ENCODE measurements at places on chromosomes 4 and X. TPM values are rescaled to one million over a fixed set of nuclear protein-coding genes. Genes with fewer than 3 reads are reported as not detected.
A peak's percentile ranks its signal among the peaks of the same experiment; 100 is the strongest.

DNA sequence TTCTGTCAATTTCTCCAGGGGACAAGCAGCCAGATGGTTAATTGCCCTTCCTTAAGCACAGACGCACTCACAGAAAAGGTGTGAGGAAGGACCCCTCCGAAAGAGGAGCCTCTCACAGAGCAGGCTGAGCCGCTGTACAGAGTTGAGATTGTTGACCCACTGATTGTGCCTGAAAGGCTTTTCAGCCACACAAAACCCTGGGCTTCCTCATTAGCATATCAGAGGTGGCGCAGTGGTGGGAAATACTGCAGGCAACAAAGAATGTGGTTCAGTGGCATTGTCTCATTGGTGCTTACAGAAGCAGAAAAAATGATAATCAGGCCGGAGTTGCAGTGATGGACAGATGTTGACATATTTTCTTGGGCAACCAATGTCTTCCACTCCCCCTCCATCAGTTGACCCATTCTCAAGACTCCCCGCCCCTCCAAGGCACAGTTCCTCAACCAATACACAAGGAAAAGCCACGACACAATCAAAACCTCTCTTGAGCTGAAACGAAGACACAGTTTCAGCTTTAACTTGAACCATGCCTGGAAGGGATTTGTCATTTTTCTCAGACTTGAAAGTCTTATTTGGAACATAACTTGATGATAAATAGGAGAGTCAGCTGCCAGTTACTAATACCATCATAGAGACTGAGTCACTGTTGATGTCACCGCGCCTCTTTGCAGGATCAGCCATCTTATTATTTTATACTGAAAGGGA lies 53.1 kb downstream of the ATXN3L start:
- no peak for DNase-seq

Gene PPP2R2C
- total RNA-seq = not detected

- no peak for DNase-seq
Measured at GRCh38 chr4:150235808-150236271, 157.6 kb downstream of the DCLK2 start.

Gene CXCL6
- not detected for total RNA-seq

- no peak for DNase-seq
Measured at GRCh38 chrX:119481323-119481801, 13.1 kb downstream of the SLC25A5 start.

DNA sequence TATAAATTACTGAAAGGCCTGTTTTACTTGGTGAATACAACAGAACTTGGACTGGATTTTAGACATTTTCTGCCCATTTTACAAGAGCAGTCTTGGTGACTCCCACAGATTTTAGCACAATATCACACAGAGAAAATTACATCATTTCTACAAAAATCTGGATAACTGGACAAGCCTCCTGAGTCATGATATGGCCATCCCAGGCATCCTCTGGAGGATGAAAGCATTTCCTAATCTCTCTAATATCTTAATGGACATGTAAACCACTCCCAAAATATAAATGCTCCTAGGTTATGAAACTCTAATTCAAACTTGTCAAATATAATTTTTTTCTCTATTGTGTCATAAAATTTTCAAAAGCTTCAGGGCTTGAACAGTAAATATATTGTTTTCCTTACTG lies 1170.8 kb upstream of the PCDH7 start:
- DNase-seq = no peak

Gene STK32B
- total RNA-seq = not detected

Gene DCX
- not detected for total RNA-seq

Gene SLC49A3
- total RNA-seq = 0.89 TPM

GRCh38 chrX:84189125-84189524 lies 1.1 kb upstream of the RPS6KA6 start:
- DNase-seq = no peak

- no peak for DNase-seq
Measured at GRCh38 chrX:49727847-49728246, 32.1 kb upstream of the PAGE1 start.

Gene SLC34A2
- not detected for total RNA-seq

DNA sequence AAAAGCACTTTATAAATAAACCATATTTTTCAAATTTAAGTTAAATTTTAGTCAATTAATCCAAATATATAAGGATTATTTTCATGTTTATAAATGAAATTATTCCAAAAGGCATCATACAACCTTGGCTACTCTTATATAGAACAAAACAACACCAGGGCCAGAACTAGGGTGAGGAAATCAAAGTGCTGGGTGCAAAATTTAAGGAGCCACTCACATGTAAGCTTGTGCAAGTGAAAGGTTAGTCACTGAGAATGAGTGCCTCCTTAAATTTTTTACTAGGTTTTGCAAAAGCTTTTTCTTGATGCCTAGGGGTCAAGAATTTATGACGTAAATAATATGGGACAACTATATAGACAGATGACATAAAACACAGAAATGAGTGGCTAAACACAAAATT lies 83.4 kb upstream of the COX18 start:
- no peak for DNase-seq

- DNase-seq = no peak
Measured at GRCh38 chr4:111943796-111944203, 201.5 kb upstream of the FAM241A start.

Gene UGT2B15
- not detected for total RNA-seq

- DNase-seq = no peak
Measured at GRCh38 chr4:127870688-127871087, 10.0 kb upstream of the PLK4 start.

Gene MAGEB10
- not detected for total RNA-seq

DNA sequence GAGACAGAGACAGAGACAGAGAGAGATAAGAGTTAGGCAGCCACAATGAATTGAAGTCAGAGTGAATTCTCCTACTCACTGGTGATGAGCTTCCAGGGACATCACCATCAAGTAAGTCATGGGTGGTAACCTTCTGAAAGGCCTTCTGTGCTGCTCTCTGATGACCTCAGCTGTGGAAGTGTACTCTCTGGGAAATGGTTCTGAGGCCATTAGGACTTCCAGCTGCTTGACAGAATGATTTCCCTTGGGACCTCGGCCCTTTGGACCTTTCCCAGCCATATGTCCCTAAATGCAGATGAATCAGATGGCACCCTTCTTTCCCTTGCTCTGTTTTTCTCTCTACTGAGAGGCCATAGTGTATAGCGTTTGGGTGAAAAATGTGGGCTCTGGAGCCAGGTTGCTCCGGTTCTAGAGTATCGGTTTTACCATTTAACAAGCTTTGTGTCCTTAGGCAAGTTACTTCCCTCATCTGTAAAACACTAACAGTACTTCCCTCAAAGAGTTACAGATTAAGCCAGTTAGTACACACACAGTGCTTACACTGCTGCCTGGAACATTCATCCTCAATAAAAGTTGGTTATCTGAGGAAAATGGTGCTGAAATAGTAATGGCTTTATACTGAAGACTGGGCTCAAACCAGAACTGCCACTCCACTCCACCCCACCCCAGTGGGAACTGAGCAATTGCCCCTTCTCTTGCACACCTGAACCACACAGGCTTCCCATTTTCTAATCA lies 7.6 kb downstream of the SEPTIN11 start:
- DNase-seq = no peak

Gene SPON2
- total RNA-seq = 14.9 TPM

GRCh38 chrX:154123241-154124219 lies 20.5 kb upstream of the OPN1LW start:
- DNase-seq = peak; percentile 63

DNA sequence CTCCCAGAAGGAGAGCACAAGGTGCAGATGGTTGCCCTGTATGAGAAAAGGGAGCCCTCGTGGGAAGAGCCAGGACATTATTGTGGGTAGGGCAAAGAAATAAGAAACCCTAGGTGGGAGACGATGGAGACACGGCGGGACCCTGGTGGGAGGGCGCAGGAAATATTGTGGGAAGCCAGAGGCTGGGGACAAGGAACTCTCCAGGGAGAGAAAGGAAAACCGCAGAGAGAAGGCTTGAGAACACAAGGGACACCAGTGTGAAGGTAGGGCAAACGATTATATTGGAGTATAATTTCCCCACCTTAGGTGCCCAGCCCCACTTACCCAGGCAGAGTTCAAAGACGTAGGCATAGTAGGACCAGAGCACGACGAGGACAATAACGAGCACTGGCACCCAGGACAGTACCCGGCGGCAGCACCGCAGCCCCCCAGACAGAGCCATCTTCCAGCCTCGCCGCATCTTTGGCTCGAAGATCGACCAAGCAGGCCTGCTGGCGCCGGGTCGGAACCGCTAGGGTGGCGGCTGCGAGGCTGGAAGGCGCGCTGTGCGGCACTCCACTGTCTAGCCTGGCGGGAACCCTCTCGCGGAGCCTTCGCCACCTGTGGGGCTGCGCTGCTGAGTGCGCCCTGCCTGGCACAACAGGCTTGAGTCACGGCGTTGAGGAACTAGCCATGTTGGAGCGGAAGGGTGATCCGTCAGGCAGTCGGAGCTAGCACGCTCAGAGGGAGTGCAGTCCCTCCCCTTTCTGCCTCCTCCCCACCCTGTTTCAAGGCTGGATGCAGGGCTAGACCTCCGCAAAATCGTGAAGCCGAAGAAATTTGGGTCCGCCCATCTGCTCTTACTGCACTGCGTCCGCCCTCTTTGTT lies at the start of gene ZDHHC15:
TSS of gene ZDHHC15 (minus strand) at position 473 of the 867 bp plus-strand sequence. CDS start at position 460, 13 bp downstream.
- DNase-seq = peak; percentile 43

GRCh38 chrX:149569770-149570169 lies 17.5 kb downstream of the MAGEA9B start:
- no peak for DNase-seq

Gene SASH3
- total RNA-seq = 286 TPM

DNA sequence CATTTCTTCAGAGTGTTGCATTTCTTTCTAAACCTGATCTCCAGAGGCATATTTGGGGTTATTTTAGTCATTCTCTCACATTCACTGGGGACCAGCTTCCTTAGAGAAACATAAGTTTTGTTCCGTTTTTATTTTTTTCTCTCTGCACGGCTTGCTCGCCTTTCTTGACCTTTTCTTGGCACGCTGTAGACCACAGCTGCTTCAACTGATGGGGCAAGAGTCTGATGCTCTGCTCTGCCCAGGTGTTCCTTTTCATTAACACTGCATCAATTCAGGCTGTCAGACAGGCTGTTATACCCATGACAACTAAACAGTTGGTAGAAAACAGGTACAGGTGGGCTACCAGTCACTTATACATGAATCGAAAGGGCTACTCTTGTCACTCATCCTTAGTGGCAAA lies 682.2 kb upstream of the DIAPH2 start:
- no peak for DNase-seq

- DNase-seq = no peak
Measured at GRCh38 chrX:111164728-111165127, 68.7 kb downstream of the PAK3 start.

GRCh38 chrX:45711231-45711630 lies 510.6 kb upstream of the DIPK2B start:
- no peak for DNase-seq

DNA sequence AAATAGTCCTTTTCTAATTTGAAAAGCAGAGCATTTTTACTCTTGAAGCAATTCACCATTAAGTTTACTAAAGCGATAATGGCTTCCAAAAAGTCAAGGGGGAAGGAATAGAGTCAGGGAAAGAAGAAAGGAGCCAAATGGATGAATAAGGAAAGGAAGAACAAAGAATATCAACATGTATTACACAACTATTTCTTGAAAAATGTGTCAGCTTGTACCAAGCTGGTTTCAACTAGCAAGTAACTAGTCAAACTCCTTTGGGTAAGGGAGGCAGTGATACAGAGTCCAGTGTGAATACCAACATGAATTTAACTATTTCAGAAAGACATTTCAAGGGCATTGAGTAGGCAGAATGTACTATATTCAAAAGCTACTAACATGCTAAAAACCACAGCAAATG lies 112.1 kb downstream of the ARHGAP6 start:
- no peak for DNase-seq

DNA sequence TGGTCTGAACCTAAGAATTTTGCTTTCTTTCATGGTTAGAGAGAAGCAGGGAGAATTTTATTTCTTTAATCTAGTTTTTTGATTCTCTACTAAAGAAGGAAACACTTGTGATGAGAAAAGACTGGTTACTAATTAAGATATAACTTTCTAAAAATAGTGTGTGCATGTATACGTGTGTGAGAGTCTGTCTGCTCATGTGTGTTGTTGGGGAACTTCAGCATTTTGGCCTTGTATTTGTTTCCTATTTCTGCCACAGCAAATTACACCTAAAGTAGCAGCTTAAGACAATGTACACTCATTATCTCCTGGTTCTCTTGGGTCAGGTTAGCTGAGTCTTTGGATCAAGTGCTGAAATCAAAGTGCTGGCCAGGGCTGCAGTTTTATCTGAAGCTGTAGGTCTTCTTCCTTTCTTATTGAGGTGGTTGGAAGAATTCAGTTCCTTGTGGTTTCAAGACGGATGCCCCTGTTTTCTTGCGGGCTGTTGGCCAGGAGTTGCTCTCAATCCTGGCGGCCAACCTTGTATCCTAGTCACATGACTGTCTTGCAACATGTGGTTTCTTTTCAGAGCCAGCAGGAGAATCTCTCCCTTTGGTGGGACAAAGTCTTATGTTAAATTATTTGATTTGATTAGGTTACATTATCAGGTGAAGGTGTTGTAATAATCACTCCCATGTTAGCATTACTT lies 188.4 kb upstream of the CLNK start:
- no peak for DNase-seq

Gene TEX13C
- not detected for total RNA-seq

Gene FAM47E
- not detected for total RNA-seq

Gene LRRC66
- total RNA-seq = 0.08 TPM

DNA sequence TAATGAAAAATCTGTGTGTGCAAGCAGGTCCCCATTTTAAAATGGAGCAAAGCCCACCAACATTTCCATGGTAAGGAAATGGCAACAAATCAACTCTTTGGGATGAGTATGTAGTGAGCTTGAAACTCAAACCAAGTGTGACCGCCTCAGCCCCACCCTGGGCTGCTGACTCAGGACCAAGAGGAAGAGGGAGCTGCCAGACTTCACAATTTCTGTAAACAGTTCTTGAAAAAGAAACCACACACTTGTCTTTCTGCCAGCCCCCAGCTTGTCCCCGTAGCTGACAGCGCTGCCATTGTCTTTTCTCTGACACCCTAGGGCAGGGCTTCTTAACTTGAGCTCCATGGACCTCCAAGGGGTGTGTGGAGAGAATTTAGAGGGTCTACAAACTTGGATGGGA lies 10.3 kb downstream of the RTL5 start:
- DNase-seq = peak; percentile 41

GRCh38 chr4:3323071-3323481 lies 30.3 kb downstream of the RGS12 start:
- no peak for DNase-seq

DNA sequence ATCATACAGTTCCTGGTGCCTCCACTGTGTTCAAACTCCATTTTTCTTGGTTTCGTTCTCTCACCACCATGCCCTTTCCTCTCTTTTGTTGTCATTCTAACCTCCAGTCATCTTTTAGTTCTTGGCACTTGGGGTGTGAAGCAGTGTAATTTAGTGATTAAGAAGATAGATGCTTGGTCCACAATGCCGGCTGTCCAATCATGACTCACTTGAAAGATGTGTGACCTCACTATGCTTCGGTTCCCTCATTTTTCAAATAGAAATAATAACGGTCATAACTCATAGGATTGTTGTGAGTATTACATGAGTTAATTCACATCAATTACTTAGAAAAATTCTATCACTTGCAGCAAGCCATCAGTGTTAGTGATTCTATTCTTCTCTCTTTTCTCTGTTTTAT lies 327.8 kb downstream of the ADGRL3 start:
- DNase-seq = no peak

Gene SLC7A11
- total RNA-seq = 1.2 TPM

All from activated CD8-positive, alpha-beta T cell treated with anti-CD3 and anti-CD28 coated beads, Interleukin-2, amount 10 ng/mL, durations not matched to agents 7 days and 5 days (primary cell).